Stimulated activated CD8-positive, alpha-beta memory T cell treated with anti-CD3 and anti-CD28 coated beads, Interleukin-15, amount 100 ng/mL, for 48 hours (primary cell): ENCODE measurements at places on chromosomes 6 and 20.
A peak's percentile ranks its signal among the peaks of the same experiment; 100 is the strongest.

- no peak for DNase-seq
Observed at GRCh38 chr6:152150196-152150595, 342.7 kb downstream of the ESR1 start.

- DNase-seq = no peak
Observed at GRCh38 chr6:141265756-141266623, 866.7 kb upstream of the GJE1 start.

DNA sequence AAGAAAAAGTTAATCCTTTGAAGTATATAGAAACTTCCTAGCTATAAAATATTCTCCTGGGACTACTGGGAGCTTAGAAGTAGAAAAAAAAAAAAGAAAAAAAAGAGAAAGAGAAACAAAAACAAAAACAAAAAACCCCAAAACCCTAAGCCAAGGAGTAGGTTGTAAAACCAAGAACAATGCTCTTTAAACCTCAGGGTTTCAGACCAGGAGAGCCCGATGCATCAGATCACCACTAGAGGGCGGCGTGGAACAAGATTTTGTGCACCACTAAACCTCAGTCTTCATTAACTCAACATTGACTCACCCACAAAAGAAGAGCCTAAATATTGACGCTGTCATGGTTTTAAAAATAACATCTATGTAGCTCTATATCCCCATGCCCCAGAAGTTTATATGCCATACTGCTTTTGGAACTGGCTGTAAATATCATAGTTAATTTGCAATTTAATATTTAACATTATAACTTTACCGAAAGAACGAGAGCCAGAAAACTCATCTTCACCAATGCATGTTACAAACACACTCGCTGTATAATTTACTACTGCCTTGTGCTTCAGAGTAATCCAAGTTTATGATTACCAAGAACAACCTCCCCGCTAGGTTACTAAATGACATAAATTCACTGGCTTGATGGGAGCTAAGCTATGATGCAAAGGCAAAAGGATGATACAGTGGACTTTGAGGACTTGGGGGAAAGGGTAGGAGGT lies 19.2 kb downstream of the MCUR1 start:
- peak; percentile 70 for DNase-seq

GRCh38 chr6:122042960-122043735 lies 356.3 kb upstream of the HSF2 start:
- DNase-seq = no peak

DNA sequence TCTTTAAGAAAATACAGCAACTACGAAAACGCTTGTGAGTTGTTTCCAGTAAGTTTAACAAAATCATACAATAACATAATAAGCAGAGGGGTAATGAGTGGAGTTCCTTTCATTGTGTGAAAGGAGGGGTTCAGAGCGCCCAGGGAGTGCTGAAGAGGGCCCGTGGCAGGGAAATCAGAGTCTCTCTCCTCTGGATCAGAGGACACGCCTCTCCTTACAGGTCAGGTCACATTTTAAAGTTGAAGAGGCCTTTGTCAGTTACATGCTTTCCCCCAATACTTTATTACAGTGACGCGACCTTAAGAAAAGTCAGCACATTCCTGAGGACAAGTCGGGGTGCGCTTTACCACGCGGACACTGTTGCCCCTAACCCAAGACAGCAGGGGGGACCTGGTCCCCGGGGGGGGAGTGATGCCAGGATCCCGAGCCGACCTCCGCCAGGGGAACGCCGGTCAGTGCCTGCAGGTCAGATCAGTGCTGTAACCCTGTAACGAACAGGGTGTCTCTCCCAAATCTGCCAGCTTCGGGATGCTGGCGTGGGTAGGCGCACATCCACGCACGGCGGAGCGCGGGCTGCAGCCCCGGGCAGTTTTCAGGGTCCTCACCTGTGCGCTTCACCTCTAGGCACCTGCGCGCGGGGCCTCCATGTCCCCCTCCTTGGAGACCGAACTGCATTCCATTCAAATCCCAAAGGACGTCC lies 848 bp downstream of the DACT2 start:
- DNase-seq = no peak

- no peak for DNase-seq
Observed at GRCh38 chr20:57774951-57775350, 65.1 kb upstream of the PMEPA1 start.

- DNase-seq = no peak
Observed at GRCh38 chr6:70285201-70285600, 17.7 kb downstream of the COL9A1 start.

GRCh38 chr6:5466281-5467136 lies 205.2 kb downstream of the FARS2 start:
- DNase-seq = no peak

- no peak for DNase-seq
Observed at GRCh38 chr6:76416821-76417605, 344.6 kb upstream of the IMPG1 start.

DNA sequence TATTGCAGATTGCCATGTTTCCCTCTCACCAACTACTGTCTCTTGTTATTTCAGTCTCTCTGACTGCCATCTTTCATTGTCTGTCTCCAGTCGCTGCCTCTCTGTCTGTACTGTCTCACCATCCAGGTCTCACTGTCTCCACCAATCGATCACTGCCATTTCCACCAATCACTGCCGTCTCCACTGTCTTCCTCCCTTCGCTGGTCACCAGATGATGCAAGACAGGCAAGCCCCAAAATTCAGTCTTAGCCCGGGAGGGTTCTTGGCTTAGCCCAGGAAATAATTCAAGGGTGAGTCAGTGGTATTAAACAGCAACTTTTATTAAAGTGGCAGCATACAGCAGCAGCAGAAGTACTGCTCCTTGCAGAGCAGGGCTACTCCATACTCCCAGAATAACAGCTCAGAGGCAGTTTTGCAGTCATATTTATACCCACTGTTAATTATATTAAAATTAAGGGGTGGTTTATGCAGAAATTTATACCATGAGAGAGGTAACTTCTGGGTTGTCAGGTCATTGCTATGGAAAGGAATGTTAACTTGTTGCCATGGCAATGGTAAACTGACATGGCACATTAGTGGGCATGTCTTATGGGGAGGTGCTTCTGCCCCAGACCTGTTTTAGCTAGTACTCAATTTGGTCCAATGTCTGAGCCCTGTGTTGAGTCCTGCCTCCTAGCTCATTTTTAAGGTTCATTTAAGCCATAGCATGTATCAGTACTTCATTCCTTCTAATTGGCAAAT lies 23.0 kb upstream of the ECHDC1 start:
- no peak for DNase-seq
